Choroid plexus epithelial cell (primary cell): ENCODE measurements at places on chromosomes 11 and 22.

- peak; percentile 25 for DNase-seq
Observed at GRCh38 chr11:75400146-75400865, 988 bp downstream of the RPS3 start.

GRCh38 chr11:106426696-106427095 is 349.2 kb downstream of the AASDHPPT start:
- DNase-seq, result no peak

DNA sequence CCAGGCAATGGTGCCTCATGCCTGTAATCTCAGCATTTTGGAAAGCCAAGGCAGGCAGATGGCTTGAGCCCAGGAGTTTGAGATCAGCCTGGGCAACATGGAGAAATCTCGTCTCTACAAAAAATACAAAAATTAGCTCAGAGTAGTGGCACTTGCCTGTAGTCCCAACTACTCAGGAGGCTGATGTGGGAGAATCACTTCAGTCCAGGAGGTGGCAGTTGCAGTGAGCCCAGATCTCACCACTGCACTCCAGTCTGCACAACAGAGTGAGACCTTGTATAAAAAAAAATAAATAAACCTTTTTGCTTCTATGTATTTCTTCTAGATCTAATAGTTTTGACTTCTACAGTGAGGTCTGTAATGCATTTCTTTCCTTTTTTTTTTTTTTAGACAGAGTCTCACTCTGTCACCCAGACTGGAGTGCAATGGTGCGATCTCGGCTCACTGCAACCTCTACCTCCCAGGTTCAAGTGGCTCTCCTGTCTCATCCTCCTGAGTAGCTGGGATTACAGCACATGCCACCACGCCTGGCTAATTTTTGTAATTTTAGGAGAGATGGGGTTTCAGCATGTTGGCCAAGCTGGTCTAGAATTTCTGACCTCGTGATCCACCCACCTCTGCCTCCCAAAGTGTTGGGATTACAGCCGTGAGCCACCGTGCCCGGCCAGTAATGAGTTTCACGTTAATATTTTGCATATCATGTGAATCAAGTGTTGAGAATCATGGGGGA is 18.1 kb upstream of the RDX start:
- DNase-seq, result no peak

DNA sequence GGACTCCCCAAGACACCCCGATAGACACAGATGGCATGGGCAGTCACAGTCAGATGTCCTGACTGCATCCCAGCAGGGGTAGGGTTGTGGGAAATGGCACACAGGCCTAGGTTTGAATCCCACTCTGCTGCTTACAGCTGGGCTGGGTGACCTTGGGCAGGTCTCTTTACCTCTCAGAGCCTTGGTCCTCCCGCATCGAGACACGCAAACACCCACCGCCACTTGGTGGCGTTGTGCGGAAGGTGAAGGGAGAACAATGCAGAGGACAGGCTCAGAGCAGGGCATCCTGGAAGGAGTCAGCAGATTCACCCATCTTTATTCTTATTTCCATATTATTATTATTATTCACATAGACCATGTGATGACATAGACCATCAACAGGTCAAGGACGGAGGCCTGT is 140.5 kb downstream of the MIAT start:
- peak; percentile 11 for DNase-seq

DNA sequence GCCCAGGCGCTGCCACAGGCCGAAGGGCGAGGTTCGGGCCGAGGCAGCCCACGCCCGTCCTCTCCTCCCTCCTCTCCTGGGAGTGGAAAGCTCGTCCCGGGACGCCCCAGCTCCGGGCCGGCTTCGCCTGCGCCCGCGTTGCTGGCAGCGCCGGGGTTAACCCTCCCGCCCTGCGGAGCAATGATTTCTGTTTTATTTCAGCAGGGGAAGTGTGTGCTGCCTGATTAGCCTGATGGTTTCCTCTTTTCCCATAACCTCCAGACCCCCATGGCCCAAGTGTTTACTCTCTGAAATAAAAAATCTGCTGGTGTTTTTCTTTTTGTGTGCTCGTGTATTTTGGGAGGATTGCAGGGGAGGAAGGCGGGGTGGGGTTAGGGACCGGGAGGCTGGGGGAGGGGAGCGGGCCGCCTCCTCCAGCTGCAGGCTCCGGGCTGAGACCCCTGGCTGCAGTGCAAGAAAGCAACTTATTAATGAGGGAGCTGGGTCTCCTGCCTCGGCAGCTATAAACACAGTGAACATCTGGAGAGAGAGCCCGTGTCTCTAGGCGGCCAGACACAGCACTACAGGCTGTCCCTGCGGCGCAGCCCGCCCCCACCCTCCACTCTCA is 38.6 kb downstream of the ETS1 start:
- peak; percentile 56 for DNase-seq

- no peak for DNase-seq
Observed at GRCh38 chr22:20076627-20077172, 3.3 kb upstream of the DGCR8 start.

DNA sequence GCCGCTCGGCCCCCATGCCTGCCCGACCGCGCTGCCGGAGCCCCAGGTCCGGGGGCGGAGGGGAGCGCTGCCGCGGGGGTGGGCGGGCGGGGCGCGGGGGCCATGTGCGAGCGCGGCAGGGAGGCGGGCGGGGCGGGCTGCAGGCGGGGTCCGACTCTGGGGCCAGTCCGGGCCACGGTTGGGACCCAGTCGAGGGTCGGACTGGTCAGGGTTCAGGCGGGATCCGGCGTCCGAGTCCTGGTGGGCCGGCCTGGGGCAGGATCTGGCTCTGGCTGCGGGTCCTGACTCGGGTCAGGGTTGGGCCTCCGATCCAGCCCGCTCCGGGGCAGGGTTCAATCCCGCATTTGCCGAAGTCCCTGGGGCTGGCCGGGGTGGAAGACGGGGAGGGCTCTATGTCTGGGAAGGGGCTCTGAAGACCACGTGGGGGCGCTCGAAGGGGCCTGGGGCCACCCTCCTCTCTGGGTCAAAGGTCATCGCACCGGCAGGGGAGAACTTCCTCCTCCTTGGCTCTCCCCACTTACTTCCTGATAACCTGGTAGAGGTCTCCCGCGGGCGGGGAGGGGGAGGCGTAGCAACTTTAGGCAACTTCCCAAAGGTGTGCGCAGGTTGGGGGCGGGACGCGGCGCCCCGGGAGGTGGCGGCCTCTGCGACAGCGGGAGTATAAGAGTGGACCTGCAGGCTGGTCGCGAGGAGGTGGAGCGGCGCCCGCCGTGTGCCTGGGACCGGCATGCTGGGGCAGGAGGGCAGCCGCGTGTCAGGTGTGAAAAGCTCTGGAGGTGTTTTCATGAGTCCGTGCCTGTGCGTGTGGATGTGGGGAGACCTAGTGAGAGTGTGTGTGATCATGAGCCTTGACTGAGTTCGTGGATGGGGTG is 603 bp downstream of the ESRRA start:
- DNase-seq, result peak; percentile 36

- no peak for DNase-seq
Observed at GRCh38 chr11:6733326-6734275, 38.2 kb downstream of the OR2AG2 start.

DNA sequence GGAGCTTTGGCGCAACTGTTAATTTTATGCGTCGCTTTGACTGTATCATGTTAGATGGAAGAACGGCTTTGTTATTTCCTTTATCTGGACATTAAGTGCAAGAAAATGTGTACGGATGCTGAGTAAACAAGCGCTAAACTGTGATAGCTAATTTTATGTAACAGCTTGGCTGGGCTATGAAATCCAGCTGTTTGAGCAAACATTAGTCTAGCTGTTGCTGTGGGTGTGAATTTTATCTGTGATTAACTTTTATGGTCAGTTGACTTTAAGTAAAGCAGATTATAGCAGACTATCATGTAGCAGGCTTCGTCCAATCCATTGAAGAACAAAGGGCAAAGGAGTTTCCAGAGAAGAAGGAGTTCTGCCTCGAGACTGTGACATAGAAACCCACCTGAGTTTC is 14.0 kb downstream of the OR8A1 start:
- DNase-seq, result no peak

DNA sequence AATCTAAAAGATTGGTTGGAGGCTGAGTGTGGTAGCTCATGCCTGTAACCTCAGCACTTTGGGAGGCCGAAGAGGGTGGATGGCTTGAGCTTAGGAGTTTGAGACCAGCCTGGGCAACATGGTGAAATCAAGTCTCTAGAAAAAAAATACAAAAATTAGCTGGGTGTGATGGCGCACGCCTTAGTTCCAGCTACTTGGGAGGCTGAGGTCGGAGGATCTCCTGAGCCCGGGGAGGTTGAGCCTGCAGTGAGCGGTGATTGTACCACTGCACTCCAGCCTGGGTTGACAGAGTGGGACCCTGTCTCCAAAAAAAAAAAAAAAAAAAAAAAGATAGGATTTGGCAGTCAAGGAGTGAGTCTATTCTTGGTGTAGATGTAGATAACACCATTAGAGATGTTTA is 10.6 kb downstream of the FOLR1 start:
- DNase-seq, result no peak

- no peak for DNase-seq
Observed at GRCh38 chr11:117488996-117489952, 161.6 kb downstream of the CEP164 start.

GRCh38 chr11:14764179-14764578 is 120.6 kb downstream of the PDE3B start:
- no peak for DNase-seq

GRCh38 chr11:94194712-94195111 is 66.1 kb downstream of the PANX1 start:
- DNase-seq, result no peak

- no peak for DNase-seq
Observed at GRCh38 chr11:132579136-132579535, 953.2 kb downstream of the OPCML start.

DNA sequence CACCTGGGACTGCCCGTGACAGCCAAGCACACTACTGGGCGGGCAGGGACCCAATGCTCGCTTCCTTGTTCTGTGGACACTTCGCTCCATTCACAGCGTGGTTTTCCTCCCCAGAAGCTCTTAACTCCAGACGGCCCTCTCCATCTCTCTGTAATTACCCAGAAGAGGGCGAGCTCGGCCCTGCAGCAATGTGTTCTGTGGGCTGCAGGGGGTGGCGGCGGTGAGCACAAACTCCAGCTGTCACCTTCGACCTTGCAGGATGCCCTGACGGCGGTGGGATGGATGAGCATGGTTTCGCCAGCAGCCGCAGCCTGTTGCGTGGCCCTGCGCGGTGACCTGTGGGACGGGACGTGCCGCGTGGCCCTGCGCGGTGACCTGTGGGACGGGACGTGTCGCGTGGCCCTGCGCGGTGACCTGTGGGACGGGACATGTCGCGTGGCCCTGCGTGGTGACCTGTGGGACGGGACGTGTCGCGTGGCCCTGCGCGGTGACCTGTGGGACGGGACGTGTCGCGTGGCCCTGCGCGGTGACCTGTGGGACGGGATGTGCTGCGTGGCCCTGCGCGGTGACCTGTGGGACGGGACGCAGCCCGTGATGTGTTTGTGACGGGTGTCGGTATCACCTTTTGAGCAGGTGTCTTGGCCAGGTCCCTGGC is 1204.7 kb downstream of the BRD1 start:
- no peak for DNase-seq

DNA sequence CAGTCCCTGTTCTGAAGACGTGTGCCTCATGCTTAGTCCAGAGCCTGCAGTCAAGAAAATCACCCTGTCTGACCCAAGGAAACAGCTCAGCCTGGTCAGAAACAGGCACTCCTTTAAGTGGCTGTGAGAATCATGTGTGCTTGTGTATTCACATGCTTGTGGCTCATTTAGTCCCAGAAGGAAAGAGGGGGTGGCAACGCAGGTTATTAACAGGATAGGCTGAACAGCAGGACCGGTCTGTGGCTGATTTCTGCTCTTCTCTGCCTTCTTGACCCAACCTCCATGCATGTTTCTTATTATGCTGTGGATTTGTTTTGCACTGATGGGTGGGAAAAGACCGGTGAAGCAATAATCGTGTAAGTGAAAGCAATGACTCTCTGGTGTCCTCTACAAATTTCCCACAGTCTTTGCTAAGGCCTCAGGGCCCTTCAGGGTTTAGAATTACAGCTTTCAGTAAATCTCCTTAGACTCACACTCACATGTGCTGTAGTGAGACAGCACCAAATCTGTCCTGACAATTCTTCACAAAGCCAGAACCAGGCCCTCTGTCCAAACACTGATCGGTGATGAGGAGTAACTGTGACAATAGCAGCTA is 288.1 kb downstream of the ETS1 start:
- peak; percentile 91 for DNase-seq

- DNase-seq, result peak; percentile 71
Observed at GRCh38 chr22:17888855-17889254, 114.6 kb upstream of the BID start.

DNA sequence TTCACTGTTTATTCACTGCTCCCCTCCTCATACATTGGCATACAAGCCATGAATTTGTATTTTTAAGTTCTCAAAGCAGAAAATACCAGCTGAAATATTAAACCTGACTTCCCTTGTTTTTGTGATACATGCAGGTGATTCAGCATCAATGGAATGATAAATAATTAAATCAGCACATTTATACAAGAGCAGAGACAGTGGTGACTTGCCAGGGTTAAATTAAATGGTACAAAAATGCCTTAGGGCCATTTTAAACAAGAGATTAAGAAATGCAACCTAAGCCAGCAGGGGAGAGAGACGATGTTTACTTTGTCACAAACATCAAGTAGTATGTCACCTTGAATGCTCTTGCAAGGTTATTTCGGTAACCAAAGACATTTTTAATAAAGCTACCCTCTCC is 95.9 kb upstream of the DDI1 start:
- DNase-seq, result no peak

GRCh38 chr11:1038921-1039320 is 2.4 kb upstream of the MUC6 start:
- no peak for DNase-seq

GRCh38 chr11:122782222-122782621 is 56.1 kb upstream of the CRTAM start:
- no peak for DNase-seq

DNA sequence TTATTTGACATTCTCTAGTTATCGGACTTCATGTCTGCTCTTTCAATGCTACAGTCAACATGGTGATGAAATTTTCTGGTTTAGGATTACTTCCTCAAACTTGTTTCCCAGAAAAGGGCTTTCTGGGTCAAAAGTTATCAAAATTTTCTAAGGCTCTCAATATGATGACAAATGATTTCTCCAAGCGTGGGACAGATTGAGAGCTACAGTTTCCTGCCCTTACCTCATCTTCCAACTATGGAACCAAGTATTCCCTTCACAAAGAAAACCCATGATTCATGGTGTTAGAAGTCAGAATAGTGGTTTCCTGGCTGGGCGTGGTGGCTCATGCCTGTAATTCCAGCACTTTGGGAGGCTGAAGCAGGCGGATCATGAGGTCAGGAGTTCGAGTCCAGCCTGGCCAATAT is 17.8 kb downstream of the MYO18B start:
- DNase-seq, result peak; percentile 95
